ENCODE measurements at places on chromosomes 7 and 10.

- no peak for DNase-seq
Measured at GRCh38 chr10:101595591-101596433, 7.7 kb downstream of the DPCD start.

GRCh38 chr7:29192811-29193210 lies 1.8 kb upstream of the CHN2 start:
- DNase-seq: no peak

- DNase-seq: no peak
Measured at GRCh38 chr10:9823268-9823930, 1194.3 kb upstream of the CELF2 start.

GRCh38 chr7:139598642-139599041 lies 75.2 kb downstream of the CLEC2L start:
- no peak for DNase-seq

GRCh38 chr7:50146692-50147091 lies 53.6 kb upstream of the ZPBP start:
- no peak for DNase-seq

DNA sequence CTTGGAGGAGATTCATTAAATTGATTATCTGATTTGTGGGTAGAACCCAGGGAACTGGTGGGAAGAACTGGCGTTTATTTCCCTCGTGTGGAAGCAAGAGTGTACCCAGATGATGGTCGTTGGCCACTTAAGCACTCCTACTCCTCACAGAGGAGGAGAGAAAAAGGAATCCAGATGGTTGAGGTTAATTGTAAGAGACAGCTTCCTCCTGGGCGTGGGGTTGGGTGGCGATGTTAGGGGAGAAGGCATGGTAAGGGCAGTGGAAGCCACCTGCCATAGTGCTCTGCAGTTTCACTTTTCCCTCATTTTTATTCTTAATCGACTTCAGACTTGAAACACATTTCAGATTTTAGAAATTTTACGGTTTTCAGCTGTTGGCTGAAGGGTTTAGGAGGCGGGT lies 104.1 kb downstream of the DOCK1 start:
- peak; percentile 4 for DNase-seq

GRCh38 chr10:85492684-85493083 lies 873.9 kb downstream of the GRID1 start:
- DNase-seq: no peak

- DNase-seq: no peak
Measured at GRCh38 chr10:69994262-69994661, 58.4 kb upstream of the MACROH2A2 start.

DNA sequence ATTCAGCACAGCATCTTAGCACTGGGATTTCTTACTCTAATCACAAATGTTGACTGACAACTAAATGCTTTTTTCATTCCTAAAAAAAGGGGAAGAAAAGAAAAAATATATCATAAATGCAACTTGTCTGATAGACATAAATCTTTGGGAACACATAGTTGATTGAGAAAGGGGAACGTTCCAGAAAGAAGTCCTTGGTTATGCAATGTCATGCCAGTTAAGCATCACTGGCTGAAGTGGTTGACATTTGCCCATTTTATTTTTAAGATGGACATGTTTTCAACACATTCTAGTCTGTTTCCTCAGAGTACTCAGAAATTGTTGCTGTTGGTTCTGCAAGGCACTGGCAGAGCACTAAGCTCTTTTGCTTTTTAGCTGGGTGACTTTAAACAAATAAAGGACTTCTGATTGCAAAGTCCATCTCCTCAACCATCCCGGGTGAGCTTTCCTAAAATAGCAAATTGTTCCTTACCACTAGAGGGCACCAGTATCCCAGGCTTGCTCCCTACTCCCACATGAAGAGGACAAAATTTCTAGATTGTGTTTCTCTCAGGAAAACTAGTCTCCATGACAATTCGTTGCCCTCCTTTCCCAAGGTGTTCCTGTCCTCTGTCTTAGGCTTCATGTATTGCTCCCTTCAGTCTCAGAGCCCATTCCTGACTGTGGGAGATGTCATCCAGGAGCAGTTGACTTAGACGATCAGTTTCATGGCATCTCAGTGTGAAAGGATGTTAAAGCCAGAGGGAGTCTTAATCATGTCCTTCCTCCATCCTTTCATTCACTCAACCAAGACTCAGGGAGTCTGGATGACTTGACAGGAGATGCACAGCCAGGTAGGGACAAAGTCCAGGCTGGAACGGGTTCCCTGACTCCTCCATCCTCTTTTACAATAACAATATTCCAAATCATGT lies 23.9 kb downstream of the OPALIN start:
- DNase-seq: no peak

DNA sequence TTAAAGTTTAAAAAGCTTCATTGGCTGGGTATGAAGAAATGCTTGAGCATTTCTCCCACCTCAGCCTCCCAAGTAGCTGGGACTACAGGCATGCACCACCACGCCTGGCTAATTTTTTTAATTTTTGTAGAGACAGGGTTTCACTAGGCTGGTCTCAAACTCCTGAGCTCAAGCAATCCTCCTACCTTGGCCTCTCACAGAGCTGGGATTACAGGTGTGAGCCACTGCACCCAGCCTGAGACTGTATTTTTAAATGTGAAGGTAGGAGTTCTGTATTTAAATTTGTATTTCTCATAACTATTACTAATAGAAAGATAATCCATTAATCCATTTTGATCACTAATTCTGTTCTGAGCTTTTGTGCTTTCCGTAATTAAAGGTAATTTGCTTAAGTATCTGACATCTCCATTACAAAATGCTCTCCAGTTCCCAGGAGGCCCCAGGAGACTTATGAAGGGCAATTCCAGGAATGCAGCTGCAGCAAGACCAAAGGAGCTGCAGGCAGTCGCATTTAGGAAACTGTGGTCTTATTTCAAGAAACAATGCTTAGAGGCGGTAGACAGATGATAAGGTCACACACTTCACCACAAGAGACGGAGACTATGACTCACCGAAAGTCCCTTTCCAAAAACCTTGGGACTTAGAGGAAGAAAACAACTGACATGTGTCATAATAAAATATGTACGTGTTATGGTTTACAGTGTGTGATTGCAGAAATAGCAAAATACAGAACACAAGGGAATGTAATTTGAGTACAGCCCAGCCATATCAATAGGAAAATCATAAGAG lies 23.3 kb downstream of the YAE1 start:
- no peak for DNase-seq

DNA sequence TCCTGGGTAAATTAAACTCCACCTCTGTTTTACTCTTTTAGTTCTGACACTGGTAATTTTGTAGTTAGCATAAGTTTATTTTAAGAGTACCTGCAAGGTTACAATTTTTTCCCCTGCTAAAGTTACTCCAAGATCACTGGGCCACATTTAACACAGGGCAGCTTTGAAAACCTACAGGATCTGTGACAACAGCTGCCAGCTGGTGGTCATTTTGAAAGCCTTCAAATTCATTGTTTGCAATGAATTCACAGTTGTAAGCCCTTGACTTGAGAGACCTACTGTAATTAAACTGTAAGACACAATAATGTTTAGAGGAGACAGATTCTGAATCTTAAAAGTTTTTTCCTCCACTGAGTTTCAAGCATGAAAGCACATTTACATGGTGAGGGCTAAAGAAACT lies 129.6 kb downstream of the CNOT4 start:
- DNase-seq: no peak

DNA sequence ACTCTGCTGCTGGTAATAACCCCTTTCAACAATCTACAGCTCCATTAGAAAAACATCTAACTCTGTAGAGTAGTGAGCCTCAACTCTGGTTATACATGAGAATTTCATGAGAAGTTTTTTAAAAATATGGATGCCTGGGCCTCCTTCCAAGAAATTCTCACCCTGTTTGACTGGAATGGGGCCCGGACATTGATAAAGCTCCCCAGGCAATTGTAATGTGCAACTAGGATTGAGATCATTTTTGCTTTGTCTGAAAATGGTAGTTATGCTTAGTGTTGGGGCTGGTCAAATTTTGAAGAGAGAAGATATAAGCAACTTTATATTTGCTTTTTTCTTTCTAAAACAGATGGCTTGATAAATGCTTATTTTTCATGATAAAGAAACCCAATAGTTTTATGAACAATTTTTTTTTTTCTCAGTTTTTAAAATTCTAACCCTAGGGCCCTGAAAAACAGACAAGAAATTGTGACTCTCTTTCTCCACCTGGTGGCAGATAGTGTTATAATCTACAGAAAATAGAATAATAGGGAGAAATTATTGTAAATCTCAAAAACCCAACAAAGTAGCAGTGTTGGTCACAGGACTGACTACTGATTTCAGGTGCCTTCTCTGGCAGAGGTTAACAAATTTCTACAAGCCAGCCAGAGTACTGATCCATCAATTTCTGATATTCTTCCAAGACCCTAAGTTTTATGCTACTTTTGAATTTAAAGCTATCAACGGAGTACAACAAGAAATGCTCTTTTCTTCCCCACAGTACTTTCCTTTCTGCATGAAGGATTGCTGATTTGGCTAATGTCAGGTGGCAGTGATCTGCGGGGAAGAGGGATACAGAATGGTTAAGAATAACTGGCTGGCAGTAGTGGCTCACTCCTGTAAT lies 174.8 kb downstream of the DKK1 start:
- DNase-seq: no peak

DNA sequence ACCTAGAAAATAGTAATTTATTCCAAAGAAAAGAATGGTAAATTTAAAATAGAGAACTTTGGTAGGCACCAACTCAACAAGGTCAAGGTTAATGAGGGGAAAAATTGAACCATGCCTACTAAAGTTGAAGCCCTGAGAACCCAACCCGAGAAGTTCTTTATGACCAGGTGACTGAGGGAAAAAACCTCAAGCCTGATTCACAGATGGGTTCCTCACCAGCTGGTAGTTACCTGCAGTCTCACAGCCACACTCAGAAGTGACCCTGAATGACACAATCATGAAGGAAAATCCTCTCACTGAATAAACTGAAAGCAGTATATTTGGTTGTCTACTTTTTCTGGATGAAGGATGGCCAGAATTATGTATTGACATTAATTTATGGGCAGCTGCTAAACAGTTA lies 7.0 kb downstream of the C10orf67 start:
- DNase-seq: no peak

GRCh38 chr7:15764851-15765382 lies 78.4 kb upstream of the MEOX2 start:
- DNase-seq: no peak

DNA sequence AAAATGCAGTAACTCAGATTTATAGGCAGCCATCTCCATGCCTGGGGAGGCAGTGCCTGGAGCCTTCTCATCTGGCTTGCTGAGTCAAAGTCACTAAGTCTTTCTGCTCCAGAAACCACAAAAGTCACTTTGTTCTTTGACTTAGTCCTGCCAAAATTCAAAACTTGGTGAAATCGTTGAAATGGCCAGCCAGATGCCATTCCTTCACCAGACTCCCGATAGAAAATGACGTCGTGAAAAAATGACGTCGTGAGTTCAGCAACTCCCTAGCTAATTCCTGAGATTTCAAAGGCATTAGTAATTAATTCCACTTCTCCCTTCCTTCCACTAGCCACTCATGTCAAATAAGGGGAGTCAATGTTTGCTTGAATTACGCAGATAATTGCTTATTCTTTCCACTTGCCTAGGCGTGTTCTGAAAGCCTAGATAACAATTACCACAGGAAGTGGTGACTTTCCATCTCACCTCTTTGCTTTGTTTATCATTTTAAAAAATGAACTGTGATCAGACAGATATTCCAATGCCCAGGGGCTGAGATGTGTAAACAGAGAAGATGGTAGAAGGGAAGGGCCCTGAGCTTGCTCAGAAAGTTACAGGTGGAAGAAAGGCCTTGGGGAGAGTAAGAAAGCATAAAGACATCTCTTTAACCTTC lies 48.5 kb upstream of the OSBPL3 start:
- DNase-seq: no peak

DNA sequence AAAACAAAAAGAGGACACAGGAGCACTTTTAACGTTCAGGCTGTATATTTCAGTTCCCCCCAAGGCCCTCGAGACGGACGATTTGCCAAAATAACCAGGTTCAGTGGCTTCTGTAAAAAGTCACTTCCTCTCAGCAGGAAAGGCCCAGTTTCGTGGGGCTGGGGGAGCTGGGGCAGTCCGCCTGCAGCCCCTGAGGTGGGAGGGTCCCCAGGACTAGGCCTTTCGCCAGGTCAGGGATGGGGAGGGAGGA lies 28.8 kb downstream of the WDR86 start:
- peak; percentile 18 for DNase-seq

DNA sequence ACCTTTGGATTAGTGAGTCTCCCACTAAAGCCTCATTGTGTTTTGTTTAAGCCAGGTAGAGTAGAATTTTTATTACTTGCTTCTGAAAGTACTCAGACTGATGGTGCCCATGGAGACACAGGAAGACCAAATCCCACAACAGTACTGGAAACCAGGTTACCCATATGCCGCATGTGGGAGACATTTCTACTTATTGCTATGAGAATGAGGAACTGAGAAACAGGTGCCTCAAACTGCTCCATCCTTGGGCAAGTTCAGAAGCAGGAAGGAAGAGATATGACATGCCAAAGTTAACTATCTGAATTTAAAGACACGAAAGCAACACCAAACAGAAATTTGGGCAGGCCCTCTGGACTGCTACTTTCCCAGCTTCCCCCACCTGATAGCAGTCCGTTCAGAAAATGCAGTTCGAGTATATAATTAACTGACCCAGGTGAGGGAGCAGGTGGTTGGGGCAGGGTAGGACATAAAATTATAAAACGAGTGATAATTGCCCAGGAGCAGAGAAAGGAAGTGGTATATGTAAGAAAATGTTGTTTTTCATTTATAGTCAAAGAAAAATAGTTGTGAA lies 382.3 kb upstream of the MTPN start:
- DNase-seq: no peak

GRCh38 chr10:46104071-46104585 lies 58.1 kb upstream of the MSMB start:
- no peak for DNase-seq

DNA sequence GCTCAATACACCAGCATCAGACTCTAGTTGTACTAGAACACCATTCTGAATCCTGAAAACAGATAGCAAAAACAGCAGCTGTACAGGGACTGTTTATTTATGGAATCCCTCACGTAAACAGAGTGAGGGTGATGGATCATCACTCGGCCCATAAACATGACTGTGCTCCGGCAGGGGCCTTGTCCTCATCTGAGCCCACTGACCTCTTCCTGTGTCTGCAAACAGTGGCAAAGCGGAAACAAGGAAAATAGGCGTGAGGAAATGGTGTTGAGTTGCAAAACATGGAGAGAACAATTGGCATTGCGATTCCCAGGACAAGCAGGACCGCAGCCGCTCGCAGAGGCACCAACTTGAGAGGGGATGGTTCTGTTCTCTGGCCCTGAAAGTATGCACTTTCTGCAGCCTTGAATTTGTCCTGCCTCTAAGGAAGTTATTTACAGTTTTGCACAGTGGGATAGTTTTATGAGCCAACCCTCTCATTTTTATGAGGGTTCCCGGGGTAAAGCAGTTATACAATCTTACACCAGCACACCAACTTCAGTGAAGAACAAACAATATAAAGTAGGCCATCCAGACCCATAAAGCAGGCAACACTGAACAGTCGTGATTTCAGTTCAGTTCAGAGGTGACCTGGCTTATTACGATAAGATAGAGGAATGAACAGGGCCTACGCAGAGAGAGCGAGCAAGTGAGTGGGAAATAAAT lies 248.0 kb upstream of the FZD8 start:
- no peak for DNase-seq

All from bone marrow (tissue), 2 donors.